ENCODE measurements at places on chromosomes 6 and 20.

DNA sequence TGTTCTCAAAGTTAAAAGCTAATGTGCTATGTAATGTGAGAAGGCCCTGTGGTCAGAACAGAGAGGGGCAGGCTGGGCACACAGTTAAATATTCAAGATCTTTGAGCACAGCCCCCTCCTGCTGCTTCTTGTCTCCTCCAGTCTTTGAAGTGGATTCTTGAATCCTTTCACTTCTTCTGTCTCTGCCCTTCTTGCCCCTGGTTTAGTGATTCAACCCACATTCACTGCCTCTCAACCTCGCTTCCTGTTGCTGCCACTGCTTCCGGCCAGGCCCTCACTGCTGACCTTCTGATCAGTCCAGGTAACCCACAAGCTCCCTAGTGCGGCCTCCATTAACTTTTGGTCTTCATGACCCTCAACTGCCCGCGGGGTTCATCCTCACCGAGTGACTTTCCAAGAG is 417.3 kb upstream of the NOX3 start:
- no peak for DNase-seq

- DNase-seq: no peak
Observed at GRCh38 chr20:38060536-38060935, 27.0 kb downstream of the RPRD1B start.

DNA sequence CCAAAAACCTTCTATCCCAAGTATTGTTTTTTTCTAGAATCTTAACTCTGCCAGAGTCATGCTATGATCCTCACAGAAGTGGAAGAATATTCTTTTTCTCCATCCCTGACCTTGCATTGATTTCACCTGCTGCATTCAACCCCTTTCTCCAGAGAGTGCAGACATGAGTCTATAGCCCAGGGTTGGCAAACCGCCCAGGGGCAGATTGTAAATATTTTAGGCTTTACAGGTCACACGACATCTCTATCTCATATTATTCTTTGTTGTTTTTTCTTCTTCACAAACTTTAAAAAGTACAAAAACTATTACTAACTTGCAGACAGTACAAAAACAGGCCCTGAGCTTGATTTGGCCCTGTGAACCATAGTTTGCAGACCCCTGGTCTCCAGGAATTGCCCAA is 112.1 kb upstream of the ASF1A start:
- no peak for DNase-seq

GRCh38 chr6:56491606-56492328 is 150.9 kb downstream of the DST start:
- DNase-seq: no peak

DNA sequence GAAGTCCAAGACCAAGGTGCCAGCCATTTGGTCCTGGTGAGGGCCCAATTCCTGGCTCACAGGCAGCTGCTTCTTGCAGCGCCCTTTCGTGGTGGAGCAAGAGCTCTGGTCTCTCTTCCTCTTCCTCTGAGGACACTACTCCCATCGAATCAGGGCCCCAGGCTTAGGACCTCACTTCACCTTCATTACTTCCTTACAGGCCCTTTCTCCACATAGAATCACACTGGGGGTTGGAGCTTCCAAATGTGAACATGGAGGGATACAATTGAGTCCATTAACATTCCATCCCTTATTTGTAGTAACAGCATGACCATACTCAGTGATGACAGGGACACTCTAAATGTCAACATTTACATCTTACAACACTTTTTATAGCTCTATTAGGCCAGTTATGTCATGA is 2.3 kb downstream of the RAMACL start:
- DNase-seq: no peak
